Fibroblast of skin of back (primary cell): ENCODE measurements at places on chromosomes 3 and 15.
A peak's percentile ranks its signal among the peaks of the same experiment; 100 is the strongest.

- DNase-seq = no peak
These were observed 82.2 kb downstream of the RBMS3 start for GRCh38 chr3:29363110-29363509.

GRCh38 chr3:14798231-14798630 lies 20.5 kb upstream of the FGD5 start:
- DNase-seq = no peak

GRCh38 chr3:88742674-88743507 lies 364.5 kb upstream of the EPHA3 start:
- DNase-seq = no peak

- DNase-seq = no peak
These were observed 18.5 kb upstream of the C3orf22 start for GRCh38 chr3:126577261-126577660.

- peak; percentile 7 for DNase-seq
These were observed 160.9 kb downstream of the TIGIT start for GRCh38 chr3:114454551-114455251.

GRCh38 chr15:92662762-92663161 lies 7.2 kb upstream of the FAM174B start:
- no peak for DNase-seq

- DNase-seq = peak; percentile 96
These were observed 29.3 kb upstream of the TPM1 start for GRCh38 chr15:63013052-63013808.

- no peak for DNase-seq
These were observed 28.3 kb downstream of the SUCNR1 start for GRCh38 chr3:151901644-151902285.

GRCh38 chr3:102419786-102420185 lies 15.0 kb upstream of the ZPLD1 start:
- no peak for DNase-seq

DNA sequence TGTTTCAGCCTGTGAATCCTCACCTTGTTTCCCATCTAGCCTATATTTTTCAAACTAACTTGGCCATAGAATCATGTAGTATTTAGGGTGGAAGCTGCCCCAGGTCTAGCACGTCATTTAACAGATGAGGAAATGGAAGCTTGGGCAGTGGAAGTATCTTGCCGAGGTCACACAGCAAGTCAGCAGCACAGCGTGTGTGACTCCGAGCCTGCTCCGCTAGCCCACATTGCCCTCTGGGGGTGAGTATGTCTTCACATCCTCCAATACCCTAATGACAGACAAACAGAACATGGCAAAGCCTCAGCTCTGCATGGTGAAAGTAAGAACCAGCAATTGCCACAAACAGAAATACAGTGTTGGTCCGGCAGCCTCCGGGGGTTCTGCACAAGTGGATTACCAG lies 2.2 kb upstream of the CCR5 start:
- DNase-seq = no peak

DNA sequence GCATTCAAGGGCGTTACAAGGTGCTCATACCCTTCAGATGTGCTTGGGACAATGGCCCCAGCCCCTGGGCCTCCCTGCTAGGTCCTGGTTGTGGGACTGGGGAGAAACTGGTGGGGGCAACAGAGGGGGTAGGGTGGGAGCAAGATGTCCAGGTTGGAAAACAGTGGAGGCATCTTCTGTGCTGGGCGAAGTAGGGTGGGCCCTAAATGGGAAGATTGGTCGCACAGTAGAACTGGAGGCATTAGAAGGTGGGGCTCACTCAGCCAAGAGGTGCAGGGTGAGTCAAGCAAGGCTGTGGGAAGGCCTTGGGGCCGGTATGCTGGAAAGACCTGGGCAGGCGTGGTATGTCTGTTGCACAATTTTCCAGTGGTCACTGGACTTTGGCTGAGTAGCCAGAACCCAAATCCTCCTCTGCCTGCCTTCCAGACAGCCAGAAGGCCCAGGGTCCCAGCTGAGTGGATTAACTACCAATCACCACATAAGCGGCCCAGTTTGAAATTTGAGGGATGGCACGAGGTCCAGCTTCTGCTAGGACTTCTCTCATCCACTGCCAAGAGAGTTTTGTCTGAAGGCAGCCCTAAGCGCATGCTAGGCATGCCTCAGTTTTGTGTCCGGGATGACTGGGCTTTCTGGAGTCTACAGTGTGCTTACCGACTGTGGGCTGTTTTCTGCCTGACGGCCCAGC lies 74.5 kb downstream of the LSM3 start:
- no peak for DNase-seq

- DNase-seq = no peak
These were observed 268.1 kb downstream of the MFSD1 start for GRCh38 chr3:159069866-159070425.

DNA sequence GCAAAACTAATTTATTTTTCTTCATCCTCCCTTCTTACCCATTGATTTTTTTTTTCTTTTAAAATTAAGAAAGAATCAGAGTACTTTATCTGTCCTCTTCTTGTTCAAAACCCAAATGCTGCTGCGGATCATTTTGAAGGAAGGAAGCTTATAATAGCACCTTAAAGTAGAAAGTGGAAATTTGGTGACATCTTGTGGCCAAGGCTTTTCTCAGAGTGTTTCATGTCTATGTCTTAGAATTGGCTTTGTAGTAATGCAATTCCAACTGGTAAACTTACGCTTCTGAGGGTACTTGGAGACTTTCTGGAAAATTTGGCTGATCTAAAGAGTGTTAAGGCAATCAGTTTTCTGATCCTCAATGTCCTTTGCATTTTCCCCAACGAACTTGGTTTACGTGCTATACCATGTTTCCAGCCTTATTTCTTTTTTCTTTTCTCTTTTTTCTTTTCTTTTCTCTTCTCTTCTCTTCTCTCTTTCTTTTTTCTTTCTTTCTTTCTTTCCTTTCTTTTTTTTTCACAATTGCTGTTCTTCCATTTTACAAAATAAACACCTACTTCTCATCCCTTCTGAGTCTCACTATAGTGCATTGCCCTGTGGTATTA lies 30.7 kb downstream of the C3orf38 start:
- DNase-seq = peak; percentile 58

- DNase-seq = no peak
These were observed 75.0 kb upstream of the ABHD17C start for GRCh38 chr15:80620141-80620540.

DNA sequence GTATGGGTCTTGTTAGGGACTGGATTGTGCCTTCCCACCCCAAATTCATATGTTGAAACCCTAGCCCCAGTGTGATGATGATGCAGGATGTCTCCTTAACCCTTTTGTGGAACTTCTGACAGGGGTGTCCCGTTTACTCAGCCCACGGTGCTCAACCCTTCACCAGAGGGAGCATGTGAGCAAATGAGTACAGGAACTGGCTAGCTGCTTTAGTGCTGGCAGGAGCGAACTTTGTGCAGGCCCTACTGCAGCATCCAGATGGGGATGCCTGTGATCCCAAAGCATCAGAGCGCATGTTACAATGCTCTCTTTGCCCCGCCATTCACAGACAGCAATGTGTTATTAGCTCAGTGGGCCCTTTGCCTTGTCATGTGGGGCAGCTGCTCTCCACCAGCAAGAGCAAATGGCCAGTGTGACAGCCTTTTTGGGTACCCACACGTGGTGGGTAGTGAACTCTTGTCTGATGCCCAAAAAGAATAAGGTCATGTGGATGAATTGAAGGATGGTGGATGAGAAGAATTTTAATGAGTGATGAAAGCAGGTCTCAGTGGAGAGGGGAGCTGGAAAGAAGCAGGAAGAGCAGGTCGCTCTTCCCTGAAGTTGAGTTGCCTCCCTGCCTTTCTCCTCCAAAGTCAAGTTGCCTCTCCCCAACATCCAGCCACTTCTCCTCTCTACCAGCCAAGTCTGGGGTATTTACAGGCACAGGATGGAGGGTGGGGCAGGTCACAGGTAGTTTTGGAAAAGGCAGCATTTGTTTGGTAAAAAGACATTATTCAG lies 63.3 kb upstream of the STRIT1 start:
- peak; percentile 2 for DNase-seq

- no peak for DNase-seq
These were observed 27.0 kb upstream of the SLC28A1 start for GRCh38 chr15:84857418-84858004.

GRCh38 chr3:188008582-188009213 lies 145.3 kb upstream of the LPP start:
- DNase-seq = no peak

- DNase-seq = no peak
These were observed 115.8 kb upstream of the CTDSPL start for GRCh38 chr3:37745921-37746320.

DNA sequence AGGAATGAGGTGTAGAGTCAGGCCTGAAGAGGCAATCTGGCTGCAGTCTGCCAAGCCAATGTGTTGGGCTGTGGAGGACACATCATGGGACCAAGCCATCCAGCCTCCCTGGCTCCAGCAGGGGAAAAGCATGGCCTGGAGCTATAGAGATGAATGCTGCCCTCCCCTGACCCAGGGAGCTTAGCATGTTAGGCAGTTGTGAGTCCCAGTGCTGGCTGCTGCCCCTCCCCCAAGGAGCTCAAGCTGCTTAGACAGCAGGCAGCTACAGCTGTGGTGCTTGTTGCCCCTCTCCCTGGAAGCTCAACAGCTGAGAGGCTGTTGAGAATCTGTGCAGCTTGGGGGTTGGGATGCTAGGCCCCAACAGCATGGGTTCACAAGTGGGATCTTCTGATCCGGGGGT lies 85.6 kb upstream of the DNAJC19 start:
- DNase-seq = no peak

GRCh38 chr3:34248352-34248751 lies 449.9 kb downstream of the PDCD6IP start:
- DNase-seq = no peak

GRCh38 chr3:45765958-45766357 lies 30.4 kb downstream of the SLC6A20 start:
- DNase-seq = no peak

DNA sequence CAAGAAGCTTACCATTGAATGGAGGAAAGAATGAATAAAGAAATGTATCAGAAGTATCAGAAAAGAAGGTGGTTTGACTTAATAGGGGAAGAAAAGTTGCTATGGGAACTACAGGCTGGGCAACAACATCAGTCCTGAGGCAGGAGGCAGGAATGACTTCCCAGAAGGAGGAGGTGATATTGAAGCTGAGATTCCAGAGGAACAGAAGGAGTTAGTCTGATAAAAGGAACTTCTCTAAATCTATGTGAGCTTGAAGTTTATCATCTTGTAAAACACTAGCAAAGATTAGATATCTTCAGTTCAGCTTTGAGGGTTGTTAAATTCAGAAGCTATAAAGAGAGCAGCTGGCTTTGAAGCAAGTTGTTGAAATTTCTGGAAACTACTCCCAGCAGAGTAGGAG lies 213.3 kb upstream of the THRB start:
- DNase-seq = no peak

DNA sequence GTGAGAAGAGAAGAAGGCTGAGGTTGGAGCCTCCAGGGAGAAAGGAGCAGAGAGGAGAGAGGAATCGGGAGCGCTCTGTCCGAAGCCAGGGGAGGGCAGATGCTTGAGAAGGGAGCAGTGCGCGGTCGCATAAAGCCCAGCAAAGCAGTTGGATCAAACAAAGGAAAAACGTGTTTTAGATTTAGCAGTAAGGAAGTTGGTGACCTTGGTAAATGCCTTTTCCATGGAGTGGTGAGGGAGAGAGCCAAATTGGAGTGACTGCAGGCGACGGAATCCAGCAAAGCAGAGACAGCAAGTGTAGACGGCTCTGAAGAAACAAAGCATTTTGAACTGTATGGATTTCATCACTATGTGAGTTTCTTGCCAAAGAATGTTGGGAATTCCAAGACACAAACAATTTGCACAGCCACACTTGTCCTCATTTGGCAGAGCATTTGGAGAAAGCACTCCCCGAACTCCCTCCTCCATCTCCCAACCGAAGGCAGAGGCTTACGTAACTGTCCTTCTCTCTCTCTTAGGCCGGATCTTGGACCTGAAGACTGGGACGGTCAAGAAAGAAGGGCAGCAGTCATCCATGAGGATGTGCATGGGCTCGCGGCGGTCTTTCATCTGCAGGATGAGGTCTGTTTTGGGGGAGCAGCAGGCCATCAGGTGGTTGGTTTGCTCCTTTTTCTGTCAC lies 103.6 kb downstream of the ARNT2 start:
- DNase-seq = peak; percentile 96

DNA sequence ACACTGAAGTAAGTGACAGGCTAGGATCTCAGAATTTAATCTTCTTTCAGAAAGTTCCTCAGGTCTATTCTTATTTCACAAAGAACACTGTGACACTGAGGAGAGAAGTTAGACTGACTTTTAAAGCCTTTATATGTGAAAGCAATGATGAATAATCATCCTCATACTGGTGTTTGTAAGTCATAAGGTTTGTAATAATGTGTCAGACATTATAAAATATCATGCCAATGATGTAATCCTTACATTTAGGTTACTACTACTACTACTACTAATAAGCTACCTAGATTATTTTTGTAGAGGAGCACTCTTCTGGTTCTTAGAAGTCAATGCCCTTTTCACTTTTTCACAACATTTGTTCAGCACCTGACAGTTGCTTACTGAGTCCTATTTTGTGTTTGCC lies 33.4 kb downstream of the FANCD2OS start:
- DNase-seq = no peak

DNA sequence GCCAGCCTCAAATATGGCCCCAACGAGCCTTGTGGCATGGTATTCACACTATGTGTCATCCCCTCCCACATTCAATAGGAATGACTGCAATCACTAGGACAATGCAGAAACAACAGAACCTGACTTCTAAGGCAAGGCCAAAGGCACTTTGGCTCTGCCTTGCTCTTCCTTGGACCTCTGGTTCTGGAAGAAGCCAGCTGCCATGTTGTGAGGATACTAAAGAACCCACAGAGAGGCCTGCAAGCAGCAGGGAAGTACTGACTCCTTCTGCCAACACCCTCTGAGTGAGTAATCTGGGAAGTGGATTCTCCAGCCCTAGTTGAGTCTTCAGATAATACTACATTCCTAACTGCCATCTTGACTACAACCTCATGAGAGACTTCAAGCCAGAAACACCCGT lies 64.7 kb downstream of the ADAMTS9 start:
- DNase-seq = peak; percentile 6

GRCh38 chr3:31188112-31188511 lies 293.7 kb upstream of the GADL1 start:
- DNase-seq = no peak

- no peak for DNase-seq
These were observed 24.3 kb downstream of the ZSCAN2 start for GRCh38 chr15:84625123-84625522.

- DNase-seq = peak; percentile 53
These were observed 40.1 kb upstream of the MTMR10 start for GRCh38 chr15:31031471-31032067.

GRCh38 chr15:31017311-31017710 lies 25.9 kb upstream of the MTMR10 start:
- no peak for DNase-seq

GRCh38 chr15:73383310-73384189 lies 14.8 kb upstream of the HCN4 start:
- no peak for DNase-seq
